ENCODE measurements at places on chromosomes 3 and 15.
A peak's percentile ranks its signal among the peaks of the same experiment; 100 is the strongest.

GRCh38 chr15:92425578-92426225 lies 32.0 kb downstream of the ST8SIA2 start:
- DNase-seq, result no peak

GRCh38 chr3:139608108-139608380 lies 68.5 kb upstream of the RBP1 start:
- DNase-seq, result no peak

DNA sequence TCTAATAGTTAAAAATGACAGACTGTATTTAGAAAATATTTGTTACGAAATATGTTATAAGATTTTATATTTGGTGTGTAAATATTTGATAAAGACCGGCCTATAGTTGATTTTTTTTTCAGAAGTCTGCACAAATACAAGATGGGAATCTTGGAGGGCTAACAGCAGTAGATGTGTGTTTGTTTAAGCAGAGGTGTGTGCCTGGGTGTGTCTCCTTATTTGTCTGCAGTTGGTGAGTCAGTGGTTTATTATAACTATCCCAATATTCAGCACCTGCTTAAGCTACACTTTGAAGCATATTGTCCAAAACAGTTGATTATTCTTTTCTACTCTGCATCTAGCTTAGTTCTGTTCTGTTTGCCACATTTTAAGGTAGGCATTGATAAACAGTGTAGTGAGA lies 12.4 kb downstream of the GLCE start:
- DNase-seq, result no peak

DNA sequence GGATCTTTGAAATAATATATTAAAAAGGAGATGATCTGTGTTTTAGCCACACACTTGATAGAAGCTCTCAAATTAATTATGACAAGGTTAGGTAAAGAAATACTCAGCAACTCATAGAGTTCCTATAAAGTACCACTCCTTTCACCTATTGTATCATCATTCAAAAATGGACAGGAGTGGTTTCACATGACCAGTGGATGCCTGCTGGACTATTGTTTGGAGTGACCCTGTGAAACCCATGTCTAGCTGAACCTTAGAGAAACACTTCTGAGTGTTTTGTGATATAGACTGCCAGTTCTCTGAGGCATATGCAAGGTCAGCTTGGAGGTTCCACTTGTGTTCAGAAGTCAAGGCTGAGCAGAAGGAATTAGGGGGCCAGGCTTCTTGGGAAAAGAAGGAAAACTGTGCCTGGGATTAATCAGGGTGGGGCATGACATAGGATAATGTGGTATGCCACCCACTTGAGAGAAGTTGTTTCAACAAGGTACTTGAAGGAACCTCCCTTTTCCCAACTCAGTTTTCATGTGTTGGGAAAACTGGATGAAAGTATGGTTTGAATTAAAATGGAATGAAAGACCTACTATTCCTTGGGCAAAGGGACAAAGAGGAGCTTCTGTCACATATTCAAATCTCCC lies 15.4 kb downstream of the PARP14 start:
- DNase-seq, result no peak

DNA sequence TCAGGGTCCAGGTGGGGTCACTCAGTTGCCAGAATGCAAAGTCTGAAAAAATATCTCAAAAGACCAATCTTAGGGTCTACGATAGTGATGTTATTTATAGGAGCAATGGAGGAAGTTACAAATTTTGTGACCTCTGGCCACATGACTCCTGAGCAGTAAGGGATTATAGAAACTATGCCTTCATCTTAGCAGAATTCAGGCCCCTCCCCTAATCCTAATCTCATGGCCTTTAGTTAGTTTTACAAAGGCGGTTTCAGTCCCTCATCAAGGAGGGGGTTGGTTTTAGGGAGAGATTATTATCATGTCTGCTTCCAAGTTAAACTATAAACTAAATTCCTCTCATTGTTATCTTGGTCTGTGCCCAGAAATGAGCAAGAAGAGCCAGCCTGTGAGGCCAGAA lies 5.9 kb upstream of the DCP1A start:
- no peak for DNase-seq

GRCh38 chr15:92113832-92114231 lies 260.3 kb downstream of the SLCO3A1 start:
- no peak for DNase-seq

DNA sequence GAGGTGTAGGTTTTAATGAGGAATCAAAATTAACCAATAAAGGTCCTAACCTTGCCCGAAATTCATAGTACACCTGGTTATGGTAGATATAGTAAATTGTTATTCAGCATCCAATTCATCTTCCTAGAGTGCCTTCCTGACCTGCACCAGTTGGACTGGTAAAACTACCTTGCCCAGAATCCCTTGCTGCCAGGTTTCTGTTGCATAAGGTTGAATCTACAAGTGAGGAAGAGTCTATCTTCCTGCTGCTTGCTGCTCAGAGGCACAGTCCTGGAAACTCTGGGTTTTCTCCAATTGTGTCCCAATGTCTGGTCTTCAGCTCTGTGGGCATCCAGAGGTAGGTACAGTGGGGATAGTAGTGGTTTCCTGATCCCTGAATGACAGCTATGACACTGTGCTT lies 17.3 kb downstream of the CCDC54 start:
- no peak for DNase-seq

GRCh38 chr15:47415539-47415971 lies 301.8 kb upstream of the SEMA6D start:
- peak; percentile 9 for DNase-seq

DNA sequence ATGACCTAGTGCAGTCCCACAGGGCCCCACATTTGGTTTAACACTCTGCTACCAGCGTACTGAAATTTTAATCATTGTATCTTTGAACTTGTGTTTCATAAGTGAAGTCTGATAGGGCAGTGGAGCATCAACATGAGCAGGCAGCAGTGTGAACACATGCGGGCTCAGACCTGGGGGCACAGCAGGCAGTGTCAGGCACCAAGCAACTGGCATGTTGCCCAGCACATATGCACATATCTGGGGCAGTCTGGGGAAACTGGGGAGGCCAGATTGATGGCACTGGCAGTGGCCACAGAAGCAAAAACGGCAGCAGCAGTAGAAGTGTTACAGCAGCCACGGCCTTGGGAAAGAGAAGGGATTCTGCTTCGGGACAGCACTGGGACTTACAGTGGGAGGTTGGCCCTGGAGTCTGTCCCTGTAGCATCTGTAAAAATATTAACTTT lies 353.9 kb upstream of the KCNMB2 start:
- DNase-seq, result no peak

DNA sequence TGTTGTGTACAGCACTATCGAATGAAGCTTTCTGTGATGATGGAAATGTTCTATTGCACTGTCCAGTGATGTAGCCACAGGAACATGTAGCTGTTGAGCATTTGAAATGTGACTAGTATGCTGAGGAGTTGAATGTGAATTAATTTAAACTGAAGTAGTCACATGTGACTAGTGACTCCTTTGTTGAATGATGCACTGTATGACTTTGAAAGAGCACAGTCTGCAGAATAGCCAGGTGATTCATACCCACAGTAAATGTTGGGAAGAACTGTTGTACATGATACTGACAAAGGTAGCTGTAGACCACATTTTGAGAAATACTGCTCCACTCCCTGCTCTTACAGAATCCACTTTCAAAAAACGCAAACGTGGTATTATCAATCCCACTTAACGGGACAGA lies 34.0 kb upstream of the ACTL6A start:
- DNase-seq, result no peak

- no peak for DNase-seq
Observed at GRCh38 chr3:188476935-188477334, 323.0 kb downstream of the LPP start.

DNA sequence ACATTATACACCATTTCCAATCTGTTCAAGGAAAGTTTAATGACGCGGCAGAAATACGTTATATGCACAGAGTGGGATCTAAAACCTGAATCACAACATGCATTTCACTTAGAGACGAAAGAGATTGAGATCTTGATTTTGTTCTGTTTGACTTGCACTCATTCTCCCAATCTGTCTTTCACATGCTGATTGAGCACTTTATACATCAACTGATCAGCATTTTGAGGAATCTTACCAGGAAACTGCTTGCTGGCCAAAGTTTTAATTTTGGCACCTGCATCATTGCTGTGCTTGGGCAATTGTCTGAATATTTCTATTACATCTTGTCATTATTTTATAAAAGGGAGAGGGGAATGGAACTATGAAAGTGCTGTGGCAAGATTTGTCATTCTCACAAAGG lies 47.7 kb upstream of the ATP10A start:
- DNase-seq, result no peak

- peak; percentile 59 for DNase-seq
Observed at GRCh38 chr3:100781301-100781700, 72.0 kb downstream of the TFG start.

DNA sequence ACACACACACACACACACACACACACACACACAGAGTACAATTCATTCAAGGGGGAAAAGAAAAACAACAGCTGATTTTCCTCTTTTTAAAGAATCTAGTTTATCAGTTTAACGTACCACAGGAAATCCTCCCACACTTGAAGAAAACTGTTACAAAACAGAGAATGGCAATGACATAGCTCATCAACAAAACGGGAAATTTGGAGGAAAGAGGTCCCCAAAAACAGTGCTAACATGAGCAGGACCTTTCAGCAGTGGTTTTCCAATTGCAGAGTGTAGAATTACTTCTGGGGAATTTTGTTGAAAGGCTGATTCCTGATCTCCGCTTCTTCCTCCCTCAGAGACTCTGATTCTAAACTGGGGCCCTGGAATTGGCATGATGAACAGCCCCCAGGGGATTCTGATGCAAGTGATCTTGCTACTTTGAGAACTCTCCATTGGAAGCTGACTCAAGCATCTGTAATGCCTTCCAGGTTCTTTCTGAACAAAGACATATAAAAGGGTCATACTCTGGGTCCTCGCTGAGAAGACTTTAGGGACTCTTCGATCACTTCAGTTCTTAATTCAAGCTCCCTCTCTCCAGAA lies 442.6 kb upstream of the PROK2 start:
- DNase-seq, result peak; percentile 9

DNA sequence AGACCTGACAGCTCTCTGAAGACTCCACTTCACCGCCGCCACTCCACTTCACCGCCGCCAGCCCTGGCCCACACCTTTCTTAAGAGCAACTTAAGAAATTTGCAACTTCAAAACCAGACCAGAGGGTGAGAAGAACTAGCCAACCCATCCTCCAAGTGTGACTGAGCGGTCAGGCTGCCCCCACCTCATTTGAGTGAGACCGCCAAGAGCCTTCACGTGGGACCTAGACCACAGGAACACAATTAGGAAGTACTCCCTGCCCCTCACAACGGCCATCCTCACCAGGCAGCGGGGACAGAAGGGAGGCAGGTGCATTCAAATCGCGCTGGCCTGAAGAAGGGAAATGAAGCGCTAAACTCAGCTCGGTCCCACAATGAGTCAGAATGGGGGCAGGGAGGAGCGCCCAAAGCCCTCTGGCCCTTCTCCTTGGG lies 156.8 kb upstream of the BCL6 start:
- DNase-seq, result no peak

- no peak for DNase-seq
Observed at GRCh38 chr3:73868688-73869315, 244.1 kb upstream of the PDZRN3 start.

- DNase-seq, result peak; percentile 74
Observed at GRCh38 chr15:35624881-35625280, 78.9 kb upstream of the DPH6 start.

- DNase-seq, result no peak
Observed at GRCh38 chr3:63972987-63973386, 50.3 kb downstream of the PSMD6 start.

GRCh38 chr3:32596909-32597369 lies 26.3 kb upstream of the DYNC1LI1 start:
- DNase-seq, result peak; percentile 51

DNA sequence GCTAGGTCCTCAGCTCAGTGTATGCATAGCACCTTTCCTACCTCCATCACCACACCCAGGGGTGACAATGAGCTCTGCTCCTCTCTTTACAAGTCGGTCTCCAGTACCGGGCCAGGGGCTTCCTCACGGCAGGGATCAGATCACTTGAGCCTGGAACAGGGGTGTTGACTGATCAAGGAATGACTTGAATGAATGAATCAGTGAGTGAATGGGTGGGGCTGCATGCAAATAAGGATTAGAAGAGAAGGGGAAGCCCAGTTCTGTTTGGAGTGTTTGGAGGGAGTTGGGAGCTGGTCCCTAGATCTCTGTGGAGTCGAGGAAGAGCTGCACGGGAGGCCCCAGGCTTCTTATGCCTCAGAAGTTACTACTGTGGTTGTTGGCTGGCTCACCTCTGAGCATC lies 87.0 kb downstream of the TMEM266 start:
- DNase-seq, result no peak

GRCh38 chr3:53729618-53730017 lies 116.6 kb downstream of the CHDH start:
- no peak for DNase-seq

DNA sequence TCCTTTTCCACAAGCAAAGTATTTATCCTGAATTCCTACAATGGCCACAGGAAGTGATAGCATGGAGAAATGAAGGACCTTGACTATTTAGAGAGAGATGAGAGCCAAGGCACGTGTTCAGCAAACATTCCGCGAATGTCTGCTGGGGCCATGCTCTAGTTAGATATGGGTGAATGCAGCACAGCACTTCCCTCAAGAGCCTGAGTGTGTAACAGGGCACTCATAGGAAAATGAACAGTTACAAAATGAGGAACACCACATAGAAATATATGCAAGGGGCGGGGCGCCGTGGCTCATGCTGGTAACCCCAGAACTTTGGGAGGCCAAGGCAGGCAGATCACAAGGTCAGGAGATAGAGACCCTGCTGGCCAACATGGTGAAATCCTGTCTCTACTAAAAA lies 406.9 kb downstream of the NR2F2 start:
- DNase-seq, result no peak

DNA sequence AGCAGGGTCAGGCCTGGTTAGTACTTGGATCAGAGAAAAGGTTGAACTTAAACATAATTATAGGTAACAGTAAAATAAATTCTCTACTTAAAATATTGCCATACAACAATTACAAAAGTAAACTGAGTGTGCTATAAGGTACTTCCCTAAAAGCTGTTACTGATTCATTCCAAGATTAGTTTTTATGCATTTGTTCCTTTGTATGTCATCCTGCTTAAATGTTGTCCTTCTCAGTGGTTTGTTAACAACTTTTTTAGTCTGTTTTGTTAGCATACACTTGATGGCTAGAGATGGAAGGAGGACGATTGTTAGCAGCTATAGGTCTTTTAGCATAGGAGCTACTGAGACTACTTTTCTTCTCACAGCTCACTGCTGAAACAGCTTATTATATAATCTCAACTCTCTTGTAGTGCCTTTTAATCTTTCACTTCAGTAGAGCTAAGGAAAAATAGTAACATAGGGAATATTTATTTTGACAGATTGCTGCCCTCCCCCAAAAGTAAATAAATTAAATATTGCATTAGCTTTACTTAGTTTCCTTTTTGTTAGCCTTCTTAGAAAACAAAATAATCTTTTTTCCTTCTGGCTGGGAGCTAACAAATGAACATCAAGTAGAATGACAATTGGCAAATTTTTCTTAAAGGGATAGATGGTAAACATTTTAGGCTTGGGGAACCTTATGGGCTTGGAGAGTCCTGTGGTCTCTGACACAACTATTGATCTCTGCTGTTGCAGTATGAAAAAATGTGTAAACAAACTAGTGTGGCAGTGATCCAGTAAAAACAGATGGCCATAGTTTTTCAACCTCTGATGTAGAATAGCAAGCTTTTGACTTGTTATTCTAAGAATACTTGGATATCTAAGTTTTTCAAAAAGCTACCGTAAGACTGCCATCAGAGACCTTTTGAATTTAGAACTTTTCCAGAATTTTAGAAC lies 39.5 kb downstream of the USP8 start:
- DNase-seq, result no peak

All from NCI-H226 (cell line).